A673 (cell line): ENCODE measurements at places on chromosomes 2 and 18. TPM values are rescaled to one million over a fixed set of nuclear protein-coding genes. Genes with fewer than 3 reads are reported as not detected.

CHRNG gene
- not detected in 2 replicates for total RNA-seq

FKBP7 gene
- total RNA-seq: 17.1 and 18.4 TPM in 2 replicates

LOXL3 gene
- total RNA-seq: 0.88 and 1.9 TPM in 2 replicates

CWC22 gene
- 24.9 and 26.7 TPM in 2 replicates for total RNA-seq

MEP1B gene
- total RNA-seq: 0.26 TPM in 1 of 2 replicates, not detected in the other

NRP2 gene
- 4.0 and 7.7 TPM in 2 replicates for total RNA-seq

ALK gene
- 10.8 and 14.7 TPM in 2 replicates for total RNA-seq

HAAO gene
- total RNA-seq: 2.4 and 3.6 TPM in 2 replicates

DLGAP1 gene
- 131 and 135 TPM in 2 replicates for total RNA-seq

EPB41L3 gene
- total RNA-seq: 0.20 and 0.86 TPM in 2 replicates

DNA sequence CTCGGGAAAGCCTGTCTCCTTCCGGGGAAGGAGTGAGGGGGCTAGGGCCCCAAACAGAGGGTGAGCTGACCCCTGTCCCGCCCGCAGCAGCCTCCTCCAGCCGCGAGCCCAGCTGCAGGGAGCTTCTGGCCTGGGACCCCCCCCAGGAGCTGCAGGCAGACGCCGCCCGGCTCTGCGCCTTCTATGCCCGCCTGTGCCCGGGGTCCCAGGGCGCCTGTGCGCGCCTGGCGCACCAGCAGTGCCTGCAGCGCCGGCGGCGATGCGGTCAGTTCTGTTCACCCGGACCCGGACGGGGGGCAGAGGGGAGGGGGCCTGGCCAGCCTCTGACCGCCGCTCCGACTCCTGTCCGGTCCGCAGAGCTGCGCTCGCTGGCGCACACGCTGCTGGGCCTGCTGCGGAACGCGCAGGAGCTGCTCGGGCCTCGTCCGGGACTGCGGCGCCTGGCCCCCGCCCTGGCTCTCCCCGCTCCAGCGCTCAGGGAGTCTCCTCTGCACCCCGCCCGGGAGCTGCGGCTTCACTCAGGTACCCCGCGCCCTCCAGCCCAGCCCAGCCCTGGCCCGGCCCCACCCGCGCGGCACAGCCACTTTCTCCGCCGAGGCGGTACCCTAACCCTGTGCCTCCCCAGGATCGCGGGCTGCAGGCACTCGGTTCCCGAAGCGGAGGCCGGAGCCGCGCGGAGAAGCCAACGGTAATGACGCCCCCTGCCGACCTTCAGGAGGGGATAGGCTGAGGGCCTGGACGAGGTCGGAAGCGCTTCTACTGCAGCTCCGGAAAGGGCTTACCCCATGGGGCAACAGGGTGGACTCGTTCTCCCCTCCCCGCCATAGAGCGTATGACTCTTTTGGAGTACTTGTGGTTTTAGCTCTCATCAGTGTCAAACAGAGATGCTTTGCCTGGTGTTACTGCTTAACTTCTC is 2.0 kb upstream of the CHRND start:
- peak; percentile 60 for DNase-seq
- H3K27me3 ChIP-seq: peaks cover 31% of the 10 kb centered on the region
- no peak overlapping the region for H3K27ac ChIP-seq
- peaks cover 7% of the 10 kb centered on the region for H3K4me1 ChIP-seq

GRCh38 chr2:24642351-24642750 is 150.8 kb downstream of the PTRHD1 start:
- H3K4me3 ChIP-seq: no peak overlapping the region
- no peaks in the 10 kb centered on the region for H3K4me1 ChIP-seq
- H3K36me3 ChIP-seq: no peaks in the 10 kb centered on the region
- H3K27me3 ChIP-seq: no peaks in the 10 kb centered on the region
- no peak for DNase-seq
- H3K27ac ChIP-seq: no peak overlapping the region

GRCh38 chr2:97728091-97728731 is 14.8 kb downstream of the ZAP70 start:
- no peaks in the 10 kb centered on the region for H3K36me3 ChIP-seq
- DNase-seq: no peak
- H3K4me1 ChIP-seq: no peaks in the 10 kb centered on the region
- no peak overlapping the region for H3K27ac ChIP-seq

GRCh38 chr2:29420999-29421782 is 306.0 kb downstream of the CLIP4 start:
- no peak overlapping the region for H3K4me3 ChIP-seq
- DNase-seq: no peak
- no peak overlapping the region for H3K27ac ChIP-seq
- no peaks in the 10 kb centered on the region for H3K36me3 ChIP-seq
- peaks cover 5% of the 10 kb centered on the region for H3K4me1 ChIP-seq

DNA sequence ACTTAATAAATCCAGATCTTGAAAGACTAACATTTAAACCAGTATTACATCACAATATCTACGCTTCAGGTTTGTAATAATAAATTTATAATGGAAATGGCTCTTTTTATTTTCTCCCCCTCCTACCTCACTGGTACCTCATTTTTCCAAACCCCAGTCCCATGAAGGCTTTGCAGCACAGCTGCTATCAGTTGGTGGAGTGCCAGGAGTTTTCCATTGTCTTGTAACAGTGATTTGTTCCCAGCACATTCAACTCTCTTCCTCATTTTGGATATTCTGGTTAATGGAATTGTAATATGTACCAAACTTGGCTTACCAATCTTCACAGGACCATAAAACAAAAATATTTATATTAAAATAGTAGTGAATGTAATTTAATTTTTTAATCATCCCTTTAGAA is 91.2 kb downstream of the VRK2 start:
- no peaks in the 10 kb centered on the region for H3K4me1 ChIP-seq
- H3K36me3 ChIP-seq: no peaks in the 10 kb centered on the region
- DNase-seq: no peak
- no peaks in the 10 kb centered on the region for H3K27me3 ChIP-seq
- H3K27ac ChIP-seq: no peak overlapping the region
- H3K4me3 ChIP-seq: no peak overlapping the region

- DNase-seq: no peak
- no peak overlapping the region for H3K27ac ChIP-seq
- H3K36me3 ChIP-seq: no peaks in the 10 kb centered on the region
These were observed 42.3 kb upstream of the GPC1 start for GRCh38 chr2:240392948-240393830.

GRCh38 chr2:8615252-8615575 is 66.6 kb upstream of the ID2 start:
- no peak overlapping the region for H3K4me3 ChIP-seq
- no peak overlapping the region for H3K27ac ChIP-seq
- no peaks in the 10 kb centered on the region for H3K36me3 ChIP-seq
- no peak for DNase-seq
- H3K27me3 ChIP-seq: no peaks in the 10 kb centered on the region

DNA sequence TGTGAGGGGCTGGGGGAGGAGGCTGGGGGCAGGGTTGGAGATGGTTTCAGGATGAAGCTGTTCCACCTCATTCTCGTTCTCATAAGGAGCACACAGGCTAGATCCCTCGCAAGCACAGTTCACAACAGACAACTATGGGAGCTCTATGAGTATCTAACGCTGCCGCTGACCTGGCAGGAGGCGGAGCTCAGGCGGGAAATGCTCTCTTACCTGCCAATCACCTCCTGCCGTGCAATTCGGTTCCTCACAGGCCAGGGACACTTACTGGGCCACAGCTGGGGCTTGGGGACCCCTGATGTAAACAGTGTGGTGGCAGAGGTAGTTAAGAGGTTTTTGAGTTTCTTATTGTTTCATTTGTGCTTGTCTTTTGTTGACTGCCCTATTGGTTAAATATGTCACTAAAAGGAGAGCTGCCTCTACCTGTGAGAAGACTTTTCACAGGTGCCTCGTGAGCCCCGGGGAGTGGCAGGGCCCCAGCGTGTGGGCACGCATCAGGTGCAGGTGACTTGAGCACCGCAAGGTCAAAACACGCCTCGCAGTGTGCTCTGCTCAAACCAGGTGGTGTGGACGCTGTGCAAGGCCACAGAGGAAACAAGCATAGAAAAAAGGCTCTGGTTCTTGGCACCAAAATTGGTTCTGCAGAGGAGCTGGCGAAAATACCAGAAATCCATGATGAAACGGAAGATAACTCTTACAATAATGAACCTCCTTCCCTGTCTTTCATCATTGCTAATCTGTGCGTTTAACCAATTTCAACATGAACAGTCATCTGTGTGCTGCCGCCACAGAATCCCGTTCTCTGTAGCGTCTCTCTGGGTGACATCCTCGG is 10.2 kb downstream of the MLPH start:
- no peak overlapping the region for H3K4me3 ChIP-seq
- no peak for DNase-seq
- no peaks in the 10 kb centered on the region for H3K27me3 ChIP-seq
- peaks cover 8% of the 10 kb centered on the region for H3K4me1 ChIP-seq

DNA sequence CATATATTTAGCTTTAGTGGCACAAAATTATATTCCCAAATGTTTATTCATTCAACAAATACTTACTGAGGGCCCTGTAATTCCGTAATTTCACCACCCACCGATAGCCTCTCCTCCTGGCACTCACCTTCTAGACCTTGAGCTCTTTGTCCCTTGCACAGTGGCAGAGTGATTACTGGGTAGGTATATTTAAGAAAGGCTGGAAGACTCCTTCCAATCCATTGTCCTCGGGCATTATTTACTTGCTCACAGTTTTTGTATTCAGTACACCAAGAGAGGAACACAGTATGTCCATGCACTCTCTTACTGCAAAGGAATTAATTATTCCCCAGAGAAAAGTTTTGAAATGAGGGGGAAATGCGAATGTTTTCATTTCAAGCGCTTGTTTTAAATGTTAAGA is 1.1 kb upstream of the CDCA7 start:
- H3K36me3 ChIP-seq: peaks cover 3% of the 10 kb centered on the region
- peak overlapping the region; percentile 98 for H3K4me3 ChIP-seq
- DNase-seq: no peak
- peaks cover 11% of the 10 kb centered on the region for H3K4me1 ChIP-seq

DNA sequence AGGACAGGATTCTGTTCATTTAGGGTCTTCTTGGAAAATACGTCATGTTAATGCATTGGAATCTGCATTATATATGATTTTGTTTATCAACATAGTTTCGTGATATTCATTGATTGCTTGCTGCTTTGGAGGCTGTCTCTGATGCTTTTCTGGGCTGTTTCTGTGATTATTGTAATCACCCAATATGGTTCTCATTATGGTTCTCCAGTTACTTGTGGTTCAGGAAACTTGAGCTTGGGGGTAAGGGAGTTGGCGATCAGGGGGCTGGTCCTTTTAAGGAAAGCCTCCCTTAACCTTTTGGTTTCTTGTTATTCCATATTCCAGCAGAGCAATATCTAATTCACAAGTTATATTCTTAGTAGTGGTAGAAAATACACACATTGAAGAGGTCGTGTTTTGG is 17.4 kb upstream of the STON1 start:
- peak overlapping the region; percentile 11 for H3K27ac ChIP-seq
- no peaks in the 10 kb centered on the region for H3K27me3 ChIP-seq
- H3K4me1 ChIP-seq: peaks cover 41% of the 10 kb centered on the region
- DNase-seq: no peak
- H3K4me3 ChIP-seq: no peak overlapping the region

DNA sequence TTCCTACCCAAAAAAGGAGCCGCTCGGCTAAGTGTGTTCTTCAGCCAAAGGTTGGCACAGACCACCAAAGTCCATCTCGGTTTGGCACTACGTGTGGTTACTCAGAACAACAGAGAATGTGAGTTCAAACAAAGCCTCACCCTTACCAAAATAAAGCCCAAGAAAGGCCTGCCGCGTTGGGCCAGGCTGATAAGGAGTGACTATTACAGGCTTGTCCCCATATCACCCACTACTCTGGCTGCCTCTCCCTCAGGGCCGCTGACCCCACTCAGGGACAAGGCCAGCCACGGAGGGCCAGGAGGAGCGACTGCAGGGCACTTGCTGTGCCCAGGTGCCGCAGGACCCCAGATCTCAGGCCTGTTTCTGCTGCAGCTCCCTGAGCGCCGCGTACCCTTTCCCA is 13.8 kb downstream of the HS1BP3 start:
- H3K4me3 ChIP-seq: no peak overlapping the region
- H3K36me3 ChIP-seq: no peaks in the 10 kb centered on the region
- H3K4me1 ChIP-seq: no peaks in the 10 kb centered on the region
- H3K27ac ChIP-seq: no peak overlapping the region
- DNase-seq: no peak

- no peak overlapping the region for H3K4me3 ChIP-seq
- no peaks in the 10 kb centered on the region for H3K36me3 ChIP-seq
- DNase-seq: no peak
- no peaks in the 10 kb centered on the region for H3K27me3 ChIP-seq
- peaks cover 18% of the 10 kb centered on the region for H3K4me1 ChIP-seq
These were observed 168.2 kb downstream of the MCFD2 start for GRCh38 chr2:46747297-46747818.

- H3K27me3 ChIP-seq: no peaks in the 10 kb centered on the region
- H3K27ac ChIP-seq: no peak overlapping the region
- H3K4me3 ChIP-seq: no peak overlapping the region
- DNase-seq: no peak
These were observed 1503.7 kb downstream of the LRP1B start for GRCh38 chr2:140627136-140627535.

DNA sequence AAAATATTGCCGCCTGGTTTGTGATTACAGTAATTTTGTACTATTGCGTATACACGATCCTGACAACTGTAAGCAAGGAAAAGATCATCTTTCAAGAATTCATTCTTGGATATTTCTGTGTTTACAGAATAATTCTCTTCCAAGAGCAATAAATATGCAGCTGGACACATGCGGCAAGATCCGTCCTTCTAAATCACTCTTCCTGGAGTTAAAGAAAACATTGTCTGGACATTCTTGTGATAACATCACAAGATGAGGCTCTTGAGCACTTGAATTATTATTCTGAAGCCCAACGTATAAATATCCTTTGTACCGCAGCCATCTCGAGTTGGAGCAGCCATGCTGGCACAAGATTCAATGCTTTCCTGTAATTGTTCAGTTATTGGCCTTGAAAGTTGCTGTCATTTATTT is 9.9 kb downstream of the FHL2 start:
- no peak for DNase-seq
- no peaks in the 10 kb centered on the region for H3K4me1 ChIP-seq
- H3K36me3 ChIP-seq: no peaks in the 10 kb centered on the region
- no peaks in the 10 kb centered on the region for H3K27me3 ChIP-seq
- no peak overlapping the region for H3K27ac ChIP-seq

GRCh38 chr18:51168960-51169662 is 28.4 kb downstream of the MEX3C start:
- H3K4me1 ChIP-seq: peaks cover 21% of the 10 kb centered on the region
- H3K27ac ChIP-seq: no peak overlapping the region
- no peak overlapping the region for H3K4me3 ChIP-seq
- no peak for DNase-seq

- DNase-seq: no peak
- no peaks in the 10 kb centered on the region for H3K36me3 ChIP-seq
- no peak overlapping the region for H3K27ac ChIP-seq
- no peaks in the 10 kb centered on the region for H3K27me3 ChIP-seq
These were observed 92.0 kb downstream of the DPP10 start for GRCh38 chr2:114534116-114535084.

DNA sequence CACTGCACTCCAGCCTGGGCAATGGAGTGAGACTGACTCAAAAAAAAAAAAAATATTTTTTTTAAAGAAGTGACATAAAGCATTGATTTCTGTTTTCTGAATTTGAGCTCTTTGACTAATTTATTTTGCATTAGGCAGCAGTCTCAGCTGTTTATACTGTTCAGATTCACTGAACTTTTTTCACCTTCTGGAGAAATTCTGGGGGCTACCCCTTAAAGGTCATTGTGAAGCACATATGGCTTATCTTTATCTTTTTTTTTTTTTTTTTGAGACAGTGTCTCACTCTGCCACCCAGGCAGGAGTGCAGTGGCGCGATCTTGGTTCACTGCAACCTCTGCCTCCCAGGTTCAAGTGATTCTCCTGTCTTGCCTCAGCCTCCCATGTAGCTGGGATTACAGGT is 12.9 kb downstream of the PHLPP1 start:
- H3K27ac ChIP-seq: no peak overlapping the region
- H3K27me3 ChIP-seq: no peaks in the 10 kb centered on the region
- H3K4me1 ChIP-seq: peaks cover 15% of the 10 kb centered on the region
- H3K4me3 ChIP-seq: no peak overlapping the region

GRCh38 chr2:45816272-45816671 is 164.8 kb downstream of the PRKCE start:
- no peak overlapping the region for H3K27ac ChIP-seq
- H3K4me1 ChIP-seq: peaks cover 28% of the 10 kb centered on the region
- no peaks in the 10 kb centered on the region for H3K36me3 ChIP-seq
